IPS DF 19.7 (cell line): ENCODE measurements at places on chromosomes 1 and 21.

- no peak for DNase-seq
Observed at GRCh38 chr1:1066403-1067283, 7.5 kb downstream of the RNF223 start.

GRCh38 chr1:46342084-46342656 is 1.6 kb downstream of the NSUN4 start:
- no peak for DNase-seq

GRCh38 chr1:182183606-182184005 is 122.1 kb upstream of the ZNF648 start:
- DNase-seq, result no peak

- DNase-seq, result no peak
Observed at GRCh38 chr1:234525099-234525799, 46.3 kb upstream of the TARBP1 start.

- DNase-seq, result no peak
Observed at GRCh38 chr1:46301406-46301807, 2.0 kb downstream of the LRRC41 start.

DNA sequence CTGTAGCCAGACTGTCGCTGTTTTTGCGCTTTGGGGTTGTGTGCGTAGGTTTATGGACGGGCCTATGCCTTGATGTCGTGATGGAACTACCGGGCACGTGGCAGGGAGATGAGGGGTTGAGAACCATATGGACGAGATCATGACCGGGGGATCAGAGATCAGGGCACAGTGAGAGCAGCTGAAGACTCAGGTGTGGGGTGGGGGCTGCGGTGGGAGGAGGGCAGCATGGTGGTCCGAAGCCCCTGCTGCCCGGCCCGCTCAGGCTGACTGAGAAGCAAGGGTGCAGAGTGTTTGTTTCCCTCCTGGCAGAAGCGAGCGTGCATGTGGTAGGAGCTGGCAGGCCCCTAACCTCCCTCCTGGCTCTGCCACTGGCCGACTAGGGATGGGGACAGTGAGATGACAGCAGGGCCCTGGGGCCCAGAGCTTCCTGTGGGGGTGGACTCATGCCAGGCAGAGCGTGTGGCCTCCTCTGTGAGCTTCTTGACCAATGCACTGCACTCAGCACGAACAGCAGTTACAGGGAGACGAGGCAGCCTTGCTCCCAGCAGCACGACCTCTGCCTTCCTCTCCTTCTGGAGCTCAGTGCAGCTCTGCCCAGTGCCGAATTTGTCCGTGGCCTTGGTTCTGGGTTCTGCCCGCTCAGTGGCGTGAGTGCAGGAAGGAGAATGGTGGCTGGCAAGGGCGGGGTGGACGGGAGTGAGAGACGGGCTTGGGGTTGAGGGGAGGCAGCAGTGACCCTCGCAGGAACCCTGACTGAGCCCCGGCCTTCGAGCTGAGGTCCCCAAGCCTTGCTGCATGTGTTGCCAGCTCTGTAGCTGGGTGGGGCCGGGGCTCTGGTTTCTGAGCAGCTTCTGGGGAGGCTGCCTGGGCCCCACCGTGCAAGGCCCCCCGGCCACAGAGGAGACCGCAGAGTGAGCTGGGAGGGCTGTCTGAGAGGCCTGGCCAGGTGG is 22.2 kb upstream of the LRRC3 start:
- DNase-seq, result no peak

GRCh38 chr1:88801575-88802208 is 89.7 kb downstream of the GTF2B start:
- DNase-seq, result no peak
